ENCODE measurements at places on chromosomes 3 and 15.

- DNase-seq, result no peak
Observed at GRCh38 chr3:152823173-152823572, 11.8 kb upstream of the P2RY1 start.

DNA sequence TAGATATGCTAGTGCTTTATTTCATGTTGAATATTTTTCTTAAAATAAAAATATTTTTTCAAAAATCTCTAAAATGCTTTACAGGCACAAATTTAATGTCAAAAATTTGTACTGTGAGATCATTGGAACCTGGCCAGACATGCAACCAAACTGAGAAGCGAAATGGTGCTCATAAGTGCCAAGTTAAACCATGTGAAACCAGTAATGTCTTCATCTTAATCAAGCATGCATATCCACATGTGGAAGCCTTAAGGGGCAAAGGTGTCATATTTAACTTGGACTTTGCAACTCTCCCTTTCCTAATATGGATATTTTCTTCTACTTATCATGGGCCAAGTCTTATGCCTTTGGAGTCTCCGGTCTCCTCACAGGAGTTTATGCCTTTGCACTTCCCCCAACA lies 208.9 kb upstream of the COL8A1 start:
- DNase-seq, result peak; percentile 50

DNA sequence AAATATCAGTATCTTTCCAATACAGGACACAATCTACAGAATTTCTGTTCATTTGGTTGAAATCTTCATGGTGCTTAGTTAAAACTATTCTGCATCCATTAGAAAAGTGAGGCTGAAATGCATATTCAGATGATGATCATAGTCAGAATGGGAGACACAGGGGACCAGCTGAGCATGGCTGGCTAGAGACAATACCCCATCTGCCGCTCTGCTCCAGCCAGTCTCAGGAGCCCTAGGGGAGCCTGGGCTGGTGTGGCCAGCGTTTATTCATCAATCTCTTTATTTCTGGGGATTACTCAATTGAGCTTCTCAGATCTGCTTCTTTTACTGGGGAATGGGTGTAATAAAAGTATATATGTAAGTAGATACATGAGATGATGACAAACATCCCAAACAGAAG lies 470.9 kb upstream of the CDIN1 start:
- no peak for DNase-seq

GRCh38 chr3:15556512-15556911 lies 35.0 kb upstream of the COLQ start:
- DNase-seq, result no peak

GRCh38 chr15:29799859-29800258 lies 22.4 kb downstream of the TJP1 start:
- no peak for DNase-seq

GRCh38 chr3:196115678-196116083 lies 33.8 kb upstream of the TFRC start:
- no peak for DNase-seq

DNA sequence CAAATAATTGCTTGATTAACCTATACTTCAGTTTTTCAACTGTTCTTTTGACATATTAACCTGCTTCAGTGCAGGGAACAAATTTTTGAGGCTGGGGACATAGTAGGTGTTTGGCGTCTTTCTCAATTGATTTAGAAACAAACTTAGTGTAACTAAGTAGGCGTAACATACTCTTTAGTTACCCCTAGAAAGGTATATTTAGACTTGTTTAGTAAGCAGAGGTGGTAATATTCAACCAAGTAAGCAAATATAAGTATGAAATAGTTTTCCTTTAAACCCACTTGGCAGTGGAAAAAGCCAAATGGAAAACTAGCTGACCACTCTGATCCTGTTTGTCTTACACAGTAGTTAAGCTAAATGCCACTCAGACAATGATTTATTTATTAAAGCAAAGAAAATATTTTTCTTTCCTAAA lies 113.2 kb downstream of the MBNL1 start:
- no peak for DNase-seq

DNA sequence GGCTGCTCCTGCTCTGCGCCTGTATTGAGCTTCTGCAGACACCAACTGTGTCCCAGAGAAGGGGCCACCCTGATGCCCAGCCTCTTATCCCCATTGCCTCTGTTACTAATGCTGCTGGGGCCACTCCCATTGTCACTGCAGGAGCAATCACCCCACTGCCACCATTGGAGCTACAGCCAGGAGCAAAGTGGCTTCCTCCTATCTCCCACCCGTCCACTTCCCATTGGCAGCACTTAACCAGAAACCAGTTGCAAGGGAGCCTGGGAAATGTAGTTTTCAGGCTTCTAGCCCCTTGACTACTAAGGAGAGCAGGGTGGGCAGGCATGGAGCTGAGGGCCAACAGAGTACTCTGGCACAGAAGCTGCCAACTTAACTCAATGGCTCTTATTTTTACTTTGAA lies 55.9 kb upstream of the KLF13 start:
- no peak for DNase-seq

DNA sequence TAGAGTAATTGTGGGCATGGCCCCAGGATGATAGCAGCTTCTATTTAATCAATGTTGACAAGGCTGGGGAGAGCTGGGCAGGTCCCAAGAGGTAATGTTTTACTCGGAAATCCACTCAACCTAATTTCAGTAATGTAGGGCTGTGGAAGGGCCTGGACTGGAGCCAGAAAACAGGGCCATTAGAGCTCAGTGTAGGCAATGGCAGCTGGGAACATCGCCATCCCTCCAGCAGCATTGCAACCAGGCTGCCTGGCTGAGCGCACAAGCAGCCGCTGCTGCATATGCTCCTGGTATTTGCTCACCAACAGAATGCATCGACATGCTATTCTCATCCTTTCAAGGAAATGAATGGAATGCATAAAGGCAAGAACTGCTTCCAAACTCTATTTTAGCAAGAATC lies 90.0 kb downstream of the GAP43 start:
- peak; percentile 46 for DNase-seq

DNA sequence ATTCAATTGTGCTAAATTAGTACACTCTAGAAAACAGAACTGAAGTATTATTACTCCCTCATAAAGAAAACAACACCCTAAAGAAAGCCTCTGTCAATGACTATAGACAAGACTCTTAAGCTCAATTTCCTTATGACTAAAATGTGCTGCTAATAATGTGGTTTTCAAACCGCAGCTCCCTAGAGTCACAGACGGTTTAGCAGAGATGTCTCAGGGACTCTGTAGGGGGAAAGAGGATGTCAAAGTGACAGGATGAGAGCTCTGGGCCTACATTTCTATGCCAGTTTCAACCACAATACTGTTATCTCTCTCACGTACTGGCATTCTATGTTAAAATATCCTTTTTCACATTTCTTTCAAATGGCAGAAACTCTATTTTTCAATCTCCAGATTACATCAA lies 37.6 kb upstream of the WDR49 start:
- DNase-seq, result no peak

GRCh38 chr15:46576646-46577395 lies 942.0 kb downstream of the SQOR start:
- peak; percentile 37 for DNase-seq

DNA sequence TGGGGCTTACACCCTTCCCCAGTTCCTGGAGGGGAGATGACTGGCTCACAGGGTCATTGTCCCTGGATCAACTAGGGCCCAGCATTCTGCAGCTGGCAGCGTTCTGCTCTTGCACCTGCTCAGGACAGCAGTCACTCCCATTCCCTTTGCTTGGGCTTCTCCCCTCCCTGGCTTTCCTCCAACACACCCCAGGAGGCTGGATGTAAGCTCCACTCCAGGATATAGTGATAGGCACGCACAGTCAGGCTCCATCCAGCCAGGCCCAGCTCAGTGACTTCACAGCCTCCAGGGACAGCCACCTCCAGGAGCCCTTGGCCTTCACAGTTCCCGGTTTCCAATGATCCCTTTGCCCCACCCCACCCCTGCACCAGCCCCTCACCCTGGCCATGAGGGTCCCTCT lies 1.9 kb downstream of the SPTBN5 start:
- DNase-seq, result no peak

DNA sequence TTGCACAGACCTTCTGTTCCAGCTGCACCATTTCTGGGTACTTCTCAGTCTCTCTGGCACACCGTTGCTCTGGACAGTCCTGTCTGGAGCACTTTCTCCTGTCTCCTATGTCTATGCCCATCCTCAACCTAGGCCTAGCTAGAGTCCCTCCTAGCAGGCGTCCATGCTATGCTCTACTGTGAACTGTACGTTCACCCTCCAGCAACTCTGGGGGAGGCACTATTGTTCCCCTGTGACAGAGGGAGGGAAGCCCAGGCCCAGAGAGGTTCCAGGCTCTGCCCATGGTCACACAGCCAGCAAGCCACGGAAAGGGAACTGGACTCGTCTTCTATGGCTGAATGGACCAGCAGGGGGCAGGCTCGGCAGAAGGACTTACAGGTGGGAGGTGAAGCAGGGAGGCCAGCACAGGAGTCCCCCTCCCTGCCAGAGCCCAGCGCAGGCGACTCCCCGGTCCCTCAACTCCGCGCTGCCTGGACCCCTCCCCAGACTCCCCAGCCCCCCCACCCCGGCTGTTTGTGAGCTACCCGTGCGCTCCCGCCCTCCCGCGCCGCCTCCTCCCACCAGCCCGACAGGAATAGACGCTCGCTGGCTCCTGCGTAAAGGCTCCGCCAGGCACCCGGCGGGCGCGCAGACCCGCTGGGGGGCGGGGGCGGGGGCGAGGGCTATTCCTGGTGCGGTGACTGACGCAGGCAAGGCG lies 1.7 kb upstream of the LINGO1 start:
- DNase-seq, result peak; percentile 39

DNA sequence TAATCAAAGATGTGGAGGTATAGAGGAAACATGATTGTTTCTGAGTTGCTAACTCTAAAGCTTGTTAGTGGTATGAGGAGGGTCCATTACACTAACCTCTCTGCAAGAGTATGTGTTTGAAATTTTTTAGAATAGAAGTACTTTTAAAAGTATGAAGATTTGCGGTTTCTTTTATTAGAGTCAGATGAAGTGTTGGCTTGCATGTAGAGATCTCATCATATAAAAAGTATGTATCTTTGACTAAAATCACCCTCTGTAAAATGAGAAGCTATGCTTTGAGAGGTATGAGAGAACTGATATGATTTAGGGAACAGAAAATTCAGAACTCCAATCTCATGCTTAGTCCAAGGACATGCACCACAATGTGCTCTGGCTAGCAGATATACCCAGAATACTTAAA lies 140.4 kb upstream of the MBNL1 start:
- DNase-seq, result peak; percentile 83

DNA sequence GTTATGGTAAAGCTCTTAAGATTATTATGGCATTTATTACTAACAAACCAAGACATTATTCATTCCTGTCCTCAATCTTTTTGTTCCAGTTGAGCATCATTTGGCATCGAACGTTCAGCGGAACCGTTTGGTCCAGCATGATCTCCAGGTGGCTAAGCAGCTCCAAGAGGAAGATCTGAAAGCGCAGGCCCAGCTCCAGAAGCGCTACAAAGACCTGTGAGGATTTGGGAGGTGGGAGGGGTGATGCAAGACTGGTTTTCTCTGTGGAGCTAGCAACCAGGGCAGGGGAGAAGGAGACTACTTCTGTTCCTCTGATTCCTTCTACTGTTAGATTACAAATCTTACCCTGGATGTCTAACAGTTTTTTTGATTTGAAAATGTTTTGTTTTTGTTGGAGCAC lies 27.6 kb upstream of the UTS2B start:
- no peak for DNase-seq

- DNase-seq, result no peak
Observed at GRCh38 chr3:40124918-40125317, 184.6 kb upstream of the EIF1B start.

DNA sequence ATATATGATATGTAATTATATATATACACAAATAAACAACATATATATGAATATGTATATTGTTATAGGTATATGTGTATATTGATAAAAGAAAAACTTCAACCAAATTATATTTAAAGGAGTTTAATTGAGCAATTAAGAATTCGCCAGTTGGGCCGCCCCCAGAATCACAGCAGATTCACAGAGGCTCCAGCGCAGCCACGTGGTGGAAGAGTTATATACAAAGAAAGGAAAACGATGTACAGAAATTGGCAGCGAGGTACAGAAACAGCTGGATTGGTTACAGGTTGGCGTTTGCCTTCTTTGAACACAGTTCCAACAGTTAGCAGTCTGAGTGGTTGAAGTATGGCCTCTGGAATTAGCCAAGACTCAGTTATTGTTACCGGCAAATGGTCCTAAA lies 137.3 kb upstream of the SLC24A5 start:
- no peak for DNase-seq

DNA sequence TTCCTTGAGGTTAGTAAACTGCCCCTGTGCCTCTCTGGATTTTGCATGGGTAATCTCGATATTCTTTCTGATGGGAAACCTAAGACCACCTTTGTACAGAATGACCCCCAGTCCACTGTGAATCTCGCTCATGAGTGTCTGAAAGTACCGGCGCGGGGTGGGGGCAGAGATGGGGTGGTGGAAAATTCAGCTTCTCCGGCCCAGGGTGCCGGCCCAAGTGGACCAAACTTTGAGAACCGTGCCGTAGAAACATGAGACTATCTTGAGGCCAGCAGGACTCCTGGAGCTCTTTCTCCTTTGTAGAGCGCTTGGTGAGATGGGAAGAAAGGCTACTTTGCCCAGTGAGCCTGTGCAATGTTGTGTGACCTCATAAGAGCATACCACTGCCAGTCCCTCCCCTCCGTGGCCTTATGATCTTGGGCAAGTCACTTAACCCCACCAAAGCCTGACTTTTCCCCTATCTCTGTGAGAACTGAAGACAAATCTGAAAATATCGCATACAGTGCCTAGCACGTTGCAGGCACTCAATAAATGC lies 40.4 kb upstream of the VEPH1 start:
- no peak for DNase-seq

GRCh38 chr3:152718810-152719209 lies 116.1 kb upstream of the P2RY1 start:
- no peak for DNase-seq

- DNase-seq, result no peak
Observed at GRCh38 chr3:140403079-140403478, 274.8 kb upstream of the TRIM42 start.

GRCh38 chr15:57327985-57328471 lies 48.3 kb upstream of the CGNL1 start:
- peak; percentile 86 for DNase-seq

GRCh38 chr3:111776827-111777483 lies 82.1 kb upstream of the PHLDB2 start:
- DNase-seq, result no peak

DNA sequence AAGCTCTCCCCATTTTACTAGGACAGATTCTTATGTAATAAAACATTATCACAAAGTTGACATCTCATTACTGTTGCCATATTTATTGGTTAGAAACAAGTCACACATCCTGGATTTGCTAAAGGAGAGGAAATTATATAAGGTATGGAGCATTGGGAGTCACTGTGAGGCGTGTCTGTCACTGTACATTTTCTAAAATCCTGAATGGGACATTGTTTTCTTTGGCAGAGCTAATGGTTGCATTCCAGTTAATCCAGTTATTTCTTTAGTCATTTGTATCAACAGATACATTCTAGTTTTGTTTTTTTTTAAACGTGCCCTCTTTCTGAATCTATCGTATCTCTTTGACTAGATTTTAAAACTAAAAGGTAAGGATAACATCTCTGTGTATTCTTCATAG lies 70.2 kb upstream of the MITF start:
- DNase-seq, result no peak

- peak; percentile 77 for DNase-seq
Observed at GRCh38 chr3:174951034-174951433, 91.9 kb downstream of the NAALADL2 start.

All from adipocyte (in vitro differentiated cells).